Lower lobe of right lung (tissue), 2 donors: ENCODE measurements at places on chromosomes 6 and 20.

GRCh38 chr6:154499855-154500589 is 10.5 kb downstream of the CNKSR3 start:
- no peak overlapping the region for H3K4me3 ChIP-seq
- DNase-seq: no peak
- H3K27ac ChIP-seq: no peak overlapping the region
- no peaks in the 10 kb centered on the region for H3K4me1 ChIP-seq

DNA sequence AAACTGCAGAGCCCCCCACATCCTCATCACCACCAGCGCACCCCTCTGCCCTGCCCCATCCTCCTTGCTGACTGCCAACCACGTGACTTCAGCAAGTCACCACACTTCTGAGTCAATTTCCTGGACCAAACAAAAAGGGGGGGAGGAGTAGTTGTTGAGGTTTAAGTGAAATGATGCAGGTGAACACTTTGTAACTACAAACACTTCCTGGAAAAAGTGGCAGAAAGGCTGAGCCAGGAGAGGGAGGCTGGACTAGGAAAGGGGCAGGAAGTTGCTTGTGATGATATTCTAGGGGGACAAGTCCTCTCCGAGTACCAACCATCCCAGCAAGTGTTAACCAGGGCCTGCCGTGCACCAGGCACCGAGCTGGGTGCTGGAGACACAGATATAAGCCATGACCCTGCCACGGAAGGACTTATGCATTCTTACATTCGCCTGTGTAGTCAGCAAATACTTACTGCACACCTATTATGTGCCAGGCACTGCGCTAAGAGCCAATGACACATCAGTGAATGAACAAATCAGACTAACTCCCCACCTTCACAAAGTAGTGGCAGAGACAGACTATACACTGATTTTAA is 67.3 kb downstream of the PREX1 start:
- H3K4me3 ChIP-seq: no peak overlapping the region
- peak overlapping the region; percentile 69 for H3K27ac ChIP-seq
- H3K4me1 ChIP-seq: peaks cover 67% of the 10 kb centered on the region
- H3K27me3 ChIP-seq: no peaks in the 10 kb centered on the region
- no peak for DNase-seq
- H3K36me3 ChIP-seq: no peaks in the 10 kb centered on the region

GRCh38 chr6:73418081-73418741 is 23.6 kb downstream of the DDX43 start:
- no peaks in the 10 kb centered on the region for H3K27me3 ChIP-seq
- no peak overlapping the region for H3K4me3 ChIP-seq
- H3K27ac ChIP-seq: no peak overlapping the region
- H3K4me1 ChIP-seq: peaks cover 8% of the 10 kb centered on the region

- no peaks in the 10 kb centered on the region for H3K27me3 ChIP-seq
- peak overlapping the region; percentile 87 for H3K4me3 ChIP-seq
- peaks cover 58% of the 10 kb centered on the region for H3K36me3 ChIP-seq
These were observed 664 bp upstream of the BAG6 start for GRCh38 chr6:31652925-31653724.

- no peak overlapping the region for H3K27ac ChIP-seq
- H3K4me1 ChIP-seq: no peaks in the 10 kb centered on the region
These were observed 153.5 kb downstream of the EYA4 start for GRCh38 chr6:133394630-133395029.
